SK-N-DZ (cell line): ENCODE measurements at places on chromosomes 11 and 22.

GRCh38 chr11:3622521-3622920 is 19.3 kb downstream of the ART5 start:
- DNase-seq, result no peak

DNA sequence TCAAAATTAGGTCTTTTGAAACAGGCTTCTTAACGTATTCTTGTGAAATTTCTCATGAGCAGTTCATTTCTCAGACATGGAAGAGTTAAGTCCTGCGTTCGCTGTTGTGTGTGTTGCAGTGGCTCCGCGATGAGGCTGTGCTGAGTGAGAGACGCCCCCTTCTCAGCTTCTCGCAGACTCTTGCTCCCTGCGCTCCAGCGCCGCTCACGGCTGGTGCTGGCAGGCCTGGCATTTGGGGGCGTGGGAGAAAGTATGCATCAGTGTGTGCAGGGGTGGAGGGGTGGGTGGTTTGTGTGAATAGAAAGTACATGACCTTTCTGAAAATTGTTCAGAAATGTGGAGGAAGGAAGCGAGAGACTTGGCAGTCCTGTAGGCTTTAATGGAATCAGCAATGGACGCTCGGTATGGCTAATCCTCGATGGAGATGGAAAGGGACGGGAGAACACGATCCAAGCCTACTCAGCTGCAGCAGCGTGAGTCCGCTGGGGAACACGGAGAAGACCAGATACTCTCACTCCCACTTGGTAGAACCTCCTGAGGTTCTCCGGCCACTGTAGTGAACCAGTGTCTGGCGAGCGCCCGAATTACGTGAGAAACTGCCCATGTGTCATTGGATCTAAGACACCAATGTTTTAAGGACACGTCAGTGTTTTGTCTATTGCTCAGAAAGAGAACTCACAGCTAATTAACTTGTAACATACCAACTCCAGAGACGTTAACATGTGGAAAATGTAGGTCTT is 5.9 kb downstream of the TAB1 start:
- DNase-seq, result no peak

DNA sequence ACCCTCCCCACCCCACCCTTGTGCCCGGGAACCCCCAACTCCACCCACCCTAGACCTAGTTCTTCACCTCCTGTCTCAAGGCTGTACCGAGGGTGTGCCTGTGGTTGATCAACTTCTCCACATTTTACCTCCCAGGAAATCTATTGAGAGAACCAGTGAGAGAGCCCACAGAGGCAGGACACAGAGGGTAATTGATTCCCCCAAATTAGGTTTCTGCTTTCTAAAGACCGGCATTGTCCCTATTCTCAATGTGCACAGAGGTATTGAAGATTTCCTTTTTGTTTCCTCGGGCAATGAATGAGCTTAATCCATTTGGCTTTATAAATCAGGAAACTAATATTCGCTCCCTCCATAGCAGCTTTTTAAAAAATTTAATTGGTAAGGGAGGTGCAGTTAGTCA is 6.0 kb upstream of the LMO1 start:
- no peak for DNase-seq

DNA sequence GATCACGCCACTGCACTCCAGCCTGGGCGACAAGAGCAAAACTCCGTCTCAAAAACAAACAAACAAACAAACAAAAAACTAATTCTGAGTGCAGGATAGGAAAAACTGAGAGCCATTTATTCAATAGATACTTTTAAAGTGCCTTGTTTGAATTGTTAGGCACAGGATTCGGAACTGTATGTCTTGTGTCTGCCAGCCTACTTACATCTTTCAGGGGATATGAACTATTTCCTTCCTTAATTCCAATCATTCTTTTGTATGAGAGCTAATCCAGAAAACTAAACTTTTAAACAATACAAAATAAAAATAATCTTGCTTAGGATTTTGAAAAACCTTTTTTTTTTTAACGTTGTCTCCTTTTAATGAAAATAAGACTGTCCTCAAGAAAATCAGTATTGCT is 12.6 kb downstream of the UVRAG start:
- no peak for DNase-seq

GRCh38 chr22:35376728-35377472 is 4.0 kb upstream of the HMOX1 start:
- DNase-seq, result peak; percentile 96

DNA sequence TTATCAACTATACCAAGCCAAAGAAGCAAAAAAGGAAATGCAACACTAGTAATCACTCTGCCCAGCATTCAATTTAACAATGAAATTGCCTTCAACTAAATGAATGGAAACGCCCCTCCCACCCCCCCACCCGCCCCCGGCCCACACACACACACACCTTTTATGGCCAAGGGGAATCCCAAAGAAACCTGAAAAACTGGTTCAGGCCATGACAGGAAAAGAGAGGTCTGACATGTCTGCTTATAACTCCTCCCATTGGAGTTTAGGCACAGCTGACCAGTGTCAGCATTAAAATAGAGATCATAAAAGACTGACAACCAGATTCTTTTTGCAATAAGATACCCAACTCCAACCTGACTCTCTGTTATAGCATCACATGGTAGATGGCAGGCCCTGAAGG is 42.6 kb downstream of the ACER3 start:
- DNase-seq, result no peak

GRCh38 chr11:6664551-6664950 is 8.9 kb upstream of the DCHS1 start:
- DNase-seq, result no peak

DNA sequence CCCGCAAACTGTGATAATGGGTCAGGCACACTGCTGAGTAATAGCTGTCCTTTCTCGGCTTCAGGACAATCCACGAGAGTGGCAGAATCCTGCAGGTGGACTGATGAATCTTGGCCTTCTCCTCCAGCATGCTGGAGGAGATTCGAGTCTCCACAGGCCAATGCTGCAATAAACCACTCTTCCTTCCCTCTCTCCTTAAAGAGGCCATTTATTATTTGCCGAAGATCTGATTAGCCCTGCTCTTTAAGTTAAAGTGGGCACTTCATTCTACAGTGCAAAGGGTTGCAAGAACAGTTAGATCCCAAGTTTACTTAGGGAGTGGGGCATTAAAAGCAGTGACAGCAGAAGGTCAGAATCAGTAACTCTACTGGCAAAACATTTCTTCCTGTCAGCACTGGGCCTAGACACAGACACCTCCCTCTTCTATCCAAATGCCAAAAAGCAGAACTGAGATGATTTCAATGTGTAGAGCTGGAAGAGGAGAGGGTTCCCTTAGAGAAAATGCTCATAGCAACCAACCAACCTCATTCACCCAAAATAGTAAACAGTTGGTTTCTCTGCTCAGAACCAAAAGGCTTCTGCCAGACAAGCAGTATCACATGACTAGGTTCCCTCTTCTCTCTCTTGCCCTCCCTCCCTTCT is 121.7 kb downstream of the SGSM3 start:
- DNase-seq, result no peak

GRCh38 chr11:57155400-57155799 is 26.4 kb upstream of the LRRC55 start:
- DNase-seq, result no peak

DNA sequence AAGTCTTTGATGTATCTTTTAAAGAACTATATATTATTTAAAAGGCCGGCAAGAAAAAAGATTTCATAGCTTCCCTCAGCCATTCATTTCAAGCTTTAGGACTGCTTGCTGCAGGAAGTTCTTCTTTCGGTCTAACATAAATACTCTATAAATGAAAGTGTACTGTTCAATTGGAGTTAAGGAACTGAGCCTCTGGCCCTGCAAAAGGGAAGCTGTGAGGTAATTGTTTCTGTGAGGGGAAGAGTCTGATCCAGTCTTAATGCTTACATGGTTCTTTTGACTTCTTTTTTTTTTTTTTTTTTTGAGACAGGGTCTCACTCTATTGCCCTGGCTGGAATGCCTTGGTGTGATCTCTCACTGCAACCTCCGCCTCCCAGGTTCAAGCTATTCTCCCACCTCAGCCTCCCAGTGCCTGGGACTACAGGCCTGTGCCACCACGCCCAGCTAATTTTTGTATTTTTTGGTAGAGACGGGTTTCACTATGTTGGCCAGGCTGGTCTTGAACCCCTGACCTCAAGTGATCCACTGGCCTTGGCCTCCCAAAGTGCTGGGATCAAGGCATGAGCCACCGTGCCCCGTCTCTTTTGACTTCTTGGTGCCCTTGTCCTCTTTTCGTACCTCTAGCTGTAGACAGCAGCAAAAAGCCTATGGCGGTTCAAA is 4.7 kb upstream of the TRIM29 start:
- DNase-seq, result no peak

GRCh38 chr11:73342633-73343032 is 33.6 kb upstream of the RELT start:
- DNase-seq, result peak; percentile 29

- DNase-seq, result no peak
Measured at GRCh38 chr11:13745165-13745564, 76.7 kb downstream of the FAR1 start.

GRCh38 chr11:116563028-116563711 is 209.6 kb downstream of the BUD13 start:
- DNase-seq, result no peak

- no peak for DNase-seq
Measured at GRCh38 chr11:92558323-92558722, 333.7 kb downstream of the FAT3 start.

DNA sequence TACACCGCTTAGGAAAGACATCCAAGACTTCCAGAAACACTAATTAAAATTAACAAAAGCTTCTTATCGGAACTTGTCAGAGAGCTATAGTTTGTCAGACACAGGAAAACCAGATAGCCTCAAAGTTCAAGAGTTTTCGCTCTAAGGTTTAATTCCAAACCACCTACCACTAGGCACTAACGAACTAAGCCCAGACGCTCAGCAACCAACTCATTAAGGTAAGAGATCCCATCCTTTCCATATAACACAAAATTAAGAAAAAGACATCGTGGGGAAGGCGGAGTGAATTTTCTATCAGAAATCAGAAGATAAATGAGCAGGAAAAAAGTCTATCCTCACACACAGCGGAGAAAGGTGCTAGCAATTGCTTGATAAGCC is 382 bp downstream of the IMMP1L start:
- no peak for DNase-seq

GRCh38 chr22:37529652-37530345 is 10.6 kb upstream of the CARD10 start:
- DNase-seq, result no peak

- no peak for DNase-seq
Measured at GRCh38 chr11:130208241-130209127, 48.9 kb downstream of the ST14 start.

- no peak for DNase-seq
Measured at GRCh38 chr11:64296830-64297698, 3.1 kb upstream of the CATSPERZ start.

- no peak for DNase-seq
Measured at GRCh38 chr11:73645972-73646631, at the start of gene PLEKHB1. Gene PLEKHB1 (plus strand): TSS chr11:73646581. CDS start chr11:73646609, 28 bp downstream.

- no peak for DNase-seq
Measured at GRCh38 chr22:50490531-50491308, 4.1 kb downstream of the MIOX start.

- no peak for DNase-seq
Measured at GRCh38 chr22:22836635-22837034, 51.0 kb upstream of the IGLL5 start.

DNA sequence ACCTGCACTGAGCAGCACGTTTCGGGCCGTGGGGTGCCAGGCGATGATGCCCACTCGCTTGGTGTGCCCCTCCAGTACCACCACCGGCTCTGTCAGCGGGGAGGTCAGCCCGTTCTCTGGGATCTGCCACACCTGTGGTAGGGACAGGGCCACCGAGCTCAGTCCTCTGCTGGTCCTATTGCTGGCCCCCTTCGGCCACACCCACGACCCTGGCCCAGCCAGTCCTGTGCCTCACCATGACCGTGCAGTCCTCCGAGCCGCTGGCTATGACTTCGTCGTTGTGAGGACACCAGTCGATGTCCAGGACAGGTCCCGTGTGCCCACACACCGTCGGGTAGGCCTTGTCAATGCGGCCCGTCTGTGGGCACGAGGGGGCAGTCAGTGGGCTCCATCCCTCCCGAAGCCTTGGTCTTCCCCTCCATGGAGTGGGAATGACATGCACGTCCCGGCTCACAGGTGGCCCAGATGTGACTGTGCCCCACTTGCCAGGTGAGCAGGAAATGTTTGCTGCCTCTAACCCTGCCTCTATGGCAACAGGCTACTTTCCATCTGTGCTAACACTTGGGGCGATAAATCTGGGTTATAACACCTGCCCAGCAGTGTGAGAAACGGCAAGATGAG is 1.4 kb downstream of the CORO1B start:
- no peak for DNase-seq

- no peak for DNase-seq
Measured at GRCh38 chr11:12164061-12165014, 53.9 kb downstream of the MICAL2 start.

- DNase-seq, result no peak
Measured at GRCh38 chr11:123193742-123194141, 1.3 kb downstream of the CLMP start.

- no peak for DNase-seq
Measured at GRCh38 chr11:1422481-1422880, 32.7 kb downstream of the BRSK2 start.

DNA sequence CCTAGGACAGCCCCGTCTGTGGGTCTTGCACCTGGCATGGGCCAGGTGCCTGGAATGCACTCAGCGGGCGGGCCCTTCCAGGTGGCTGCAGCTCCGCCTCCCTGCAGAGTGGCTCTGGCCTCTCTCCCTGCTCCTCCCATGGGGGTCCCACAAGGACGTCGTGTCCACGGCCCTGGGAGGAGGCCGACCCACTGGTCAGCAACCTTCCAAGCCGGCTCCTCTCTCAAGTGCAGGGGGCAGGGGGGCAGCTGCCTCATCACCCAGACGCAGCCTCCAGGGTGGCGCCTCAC is 41.9 kb downstream of the CERK start:
- DNase-seq, result no peak

- DNase-seq, result peak; percentile 53
Measured at GRCh38 chr11:66268952-66269905, 790 bp downstream of the RAB1B start.

DNA sequence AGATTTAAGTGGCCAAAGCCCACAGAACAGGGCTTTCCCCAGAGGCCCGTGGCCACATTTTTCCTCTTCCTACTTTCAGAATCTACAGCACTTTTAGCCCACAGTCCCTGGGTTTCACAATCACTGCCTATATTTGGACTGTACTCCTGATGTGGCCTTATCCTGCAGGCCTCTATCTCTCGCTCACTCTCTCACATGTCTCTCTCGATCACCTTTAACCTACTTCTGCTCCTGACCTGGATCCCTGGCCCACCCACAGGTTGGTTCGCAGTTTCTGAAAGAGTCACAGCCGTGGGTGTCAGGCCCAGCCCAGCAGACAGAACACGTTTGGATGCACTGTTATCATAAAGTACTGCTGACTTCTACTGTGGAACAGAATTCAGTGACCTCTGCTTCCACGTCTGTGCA is 55.5 kb downstream of the LARGE1 start:
- DNase-seq, result no peak

DNA sequence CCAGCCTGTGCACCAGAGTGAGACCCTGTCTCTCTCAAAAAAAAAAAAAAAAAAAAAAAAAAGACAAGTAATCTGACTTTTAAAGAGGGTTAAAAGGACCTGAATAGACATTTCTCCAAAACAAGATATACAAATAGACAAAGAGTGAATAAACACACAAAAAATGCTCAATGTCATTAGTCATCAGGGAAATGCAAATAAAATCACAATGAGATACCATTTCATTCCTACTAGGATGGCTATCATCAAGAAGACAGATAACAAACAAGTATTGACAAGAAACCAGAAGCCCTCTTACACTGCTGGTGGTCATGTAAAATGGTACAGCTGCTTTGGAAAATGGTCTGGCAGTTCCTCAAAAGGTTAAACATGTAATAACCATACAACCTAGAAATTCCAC is 4.1 kb downstream of the RIC3 start:
- DNase-seq, result peak; percentile 23

- no peak for DNase-seq
Measured at GRCh38 chr11:112129656-112130055, 34.2 kb downstream of the IL18 start.

GRCh38 chr11:106277484-106277883 is 200.0 kb downstream of the AASDHPPT start:
- no peak for DNase-seq
